ENCODE measurements at places on chromosomes 6 and 20.

DNA sequence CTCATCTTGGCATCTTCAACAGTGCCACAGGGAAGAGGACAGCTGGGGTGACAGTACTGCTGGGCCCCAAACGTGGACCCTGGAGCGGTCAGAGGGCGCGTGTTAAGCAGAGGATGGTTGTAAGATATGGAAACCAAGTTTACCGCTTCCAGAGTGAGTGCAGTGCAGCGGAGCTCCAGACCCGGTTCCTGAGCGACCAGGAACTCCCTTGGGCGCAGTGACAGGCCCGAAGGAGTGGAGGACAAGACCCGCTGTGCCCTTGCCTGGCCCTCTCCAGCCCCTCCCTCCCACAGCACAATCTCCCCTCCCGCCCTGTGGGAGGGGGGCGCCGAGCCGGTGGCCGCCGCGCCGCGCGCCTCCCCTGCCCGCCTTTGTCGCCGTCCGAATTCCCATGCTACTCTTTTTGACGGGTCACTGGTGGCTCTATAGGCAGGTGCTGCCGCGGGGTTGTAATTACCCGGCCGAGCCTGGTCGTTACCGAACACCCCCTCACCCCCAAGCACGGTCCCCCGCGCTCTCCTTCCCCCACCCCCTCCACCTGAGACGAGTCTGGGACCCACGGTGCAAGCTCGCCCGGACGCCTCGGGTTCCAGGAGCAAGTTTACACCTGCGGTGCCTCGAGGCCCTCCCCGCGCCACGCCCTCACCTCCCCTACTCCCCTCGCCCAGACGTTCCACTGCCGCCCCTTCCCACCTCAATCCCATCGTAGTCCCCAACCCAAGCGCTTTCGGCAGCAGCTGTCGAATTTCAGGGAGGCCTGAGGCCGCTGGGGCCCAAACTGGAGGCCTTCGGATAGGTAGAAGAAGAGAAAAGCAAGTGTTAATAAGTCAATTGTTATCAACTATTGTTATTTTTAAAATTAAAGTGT is 3.9 kb downstream of the NR2E1 start:
- DNase-seq = no peak

GRCh38 chr6:5472571-5472970 is 211.3 kb downstream of the FARS2 start:
- no peak for DNase-seq

- no peak for DNase-seq
These were observed 12.5 kb upstream of the RANBP9 start for GRCh38 chr6:13724182-13724581.

- DNase-seq = peak; percentile 57
These were observed 123.0 kb downstream of the SLC16A10 start for GRCh38 chr6:111210194-111210728.

- no peak for DNase-seq
These were observed 19.4 kb downstream of the TMEM200A start for GRCh38 chr6:130385064-130385695.

- DNase-seq = no peak
These were observed 18.2 kb downstream of the GPX5 start for GRCh38 chr6:28543651-28544610.

GRCh38 chr6:38688579-38689087 is 14.3 kb downstream of the GLO1 start:
- no peak for DNase-seq

DNA sequence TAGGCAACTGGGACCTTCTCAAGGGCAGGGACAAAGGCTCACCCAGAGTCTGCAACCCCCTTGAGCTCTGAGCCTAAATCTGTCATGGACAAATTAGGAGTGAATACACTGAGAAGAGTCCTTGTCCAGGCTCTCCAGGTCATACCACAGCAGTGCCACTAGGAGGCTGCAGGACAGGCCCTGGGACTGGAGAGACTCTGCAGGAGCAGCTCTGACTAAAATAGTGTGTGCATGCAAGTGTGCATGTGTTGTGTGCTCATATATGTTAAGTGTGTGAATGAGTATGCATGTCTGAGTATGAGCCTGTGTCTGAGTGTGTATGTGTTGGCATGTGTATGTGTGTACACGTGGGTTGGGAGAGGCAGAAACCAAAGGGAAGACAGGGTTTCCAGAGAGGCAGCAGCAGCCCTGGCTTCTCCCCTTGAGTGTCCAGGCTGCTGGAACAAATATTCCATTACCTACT is 27.1 kb downstream of the MRPL14 start:
- DNase-seq = peak; percentile 4

DNA sequence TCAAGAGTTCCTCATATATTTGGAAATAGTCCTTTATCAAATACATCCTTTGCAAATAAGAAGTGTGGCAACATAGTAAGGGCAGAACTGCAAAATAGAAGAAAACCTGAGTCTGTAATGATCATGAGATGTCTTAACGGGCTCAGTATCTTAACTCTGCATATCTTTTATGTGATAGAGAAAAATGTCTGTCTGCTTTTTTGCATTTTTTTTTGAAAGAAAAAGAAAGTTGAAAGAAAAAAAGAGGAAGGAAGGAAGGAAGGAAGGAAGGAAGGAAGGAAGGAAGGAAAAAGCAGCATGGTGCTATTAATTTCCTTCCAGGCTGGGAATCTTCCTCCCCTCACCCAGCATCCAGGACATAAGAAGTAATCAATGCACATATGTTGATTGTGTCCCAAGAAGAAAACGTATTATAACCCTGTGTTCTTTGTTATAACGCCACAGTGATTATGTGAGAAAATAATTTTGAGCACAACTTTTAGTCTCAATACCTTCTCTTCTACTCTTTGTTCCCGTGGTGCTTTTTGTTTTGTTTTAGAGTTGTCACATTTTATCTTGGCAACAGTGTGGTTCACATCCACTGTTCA is 58.7 kb upstream of the PCSK2 start:
- DNase-seq = no peak

DNA sequence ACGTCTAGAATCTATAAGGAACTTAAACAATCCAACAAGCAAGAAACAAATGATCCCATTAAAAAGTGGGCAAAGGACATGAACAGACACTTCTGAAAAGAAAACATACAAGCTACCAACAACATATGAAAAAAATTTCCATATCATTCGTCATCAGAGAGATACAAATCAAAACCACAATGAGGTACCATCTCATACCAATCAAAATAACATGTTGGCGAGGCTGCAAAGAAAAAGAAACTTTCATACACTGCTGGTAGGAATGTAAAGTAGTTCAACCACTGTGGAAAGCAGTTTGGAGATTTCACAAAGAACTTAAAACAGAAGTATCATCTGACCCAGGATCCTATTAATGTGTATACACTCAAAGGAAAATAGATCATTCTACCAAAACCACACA is 243.9 kb upstream of the RUNX2 start:
- DNase-seq = peak; percentile 22

GRCh38 chr6:50071921-50072320 is 22.2 kb upstream of the DEFB112 start:
- DNase-seq = no peak
